ENCODE measurements at places on chromosomes 6 and 20.

DNA sequence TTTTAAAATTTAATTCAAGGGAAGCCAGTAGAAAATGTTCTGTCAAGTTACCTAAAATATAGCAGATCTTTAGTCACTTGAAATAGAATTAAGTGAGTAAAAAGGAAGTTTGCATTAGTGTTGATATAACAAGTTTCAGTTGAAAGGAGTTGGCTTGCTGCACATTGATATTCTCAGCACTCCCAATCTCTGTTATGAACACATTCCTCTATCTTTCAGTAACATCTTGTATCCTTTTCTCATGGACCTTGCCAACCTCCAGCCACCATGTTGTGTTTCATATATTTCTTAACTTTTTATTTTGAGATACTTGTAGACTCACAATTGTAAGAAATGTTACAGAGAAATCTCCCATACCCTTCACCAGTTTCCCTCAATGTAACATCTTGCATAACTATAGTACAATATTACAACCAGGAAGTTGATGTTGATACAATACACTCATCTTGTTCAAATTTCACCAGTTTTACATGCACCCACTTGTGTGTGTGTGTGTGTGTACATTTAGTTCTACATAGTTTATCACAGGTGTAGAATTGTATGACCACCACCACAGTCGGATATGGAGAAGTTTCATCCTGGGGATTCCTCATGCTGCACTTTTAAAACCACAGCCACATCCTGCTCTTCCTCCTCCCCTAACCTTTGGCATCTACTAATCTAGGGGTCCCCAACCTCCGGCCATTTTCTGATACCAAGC is 20.2 kb upstream of the PAQR8 start:
- DNase-seq, result no peak

DNA sequence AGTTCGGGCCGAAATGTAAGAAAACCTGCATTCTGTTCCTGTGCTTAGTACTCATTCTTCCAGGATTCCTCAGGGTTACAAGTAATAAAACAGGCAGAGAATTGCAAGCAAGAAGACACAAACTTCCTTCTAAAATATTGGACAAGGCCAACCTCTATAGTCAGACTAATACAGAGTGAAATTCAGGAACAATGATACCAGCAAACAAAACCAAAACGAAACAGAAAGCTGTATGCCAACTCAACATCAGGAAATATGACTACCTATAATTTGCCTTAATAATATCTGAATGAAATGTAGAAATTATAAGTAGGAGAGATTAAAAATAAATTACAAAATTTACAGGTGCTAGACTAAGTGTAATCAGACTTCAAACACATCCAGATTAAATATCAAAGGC is 238.8 kb downstream of the HIVEP2 start:
- no peak for DNase-seq

DNA sequence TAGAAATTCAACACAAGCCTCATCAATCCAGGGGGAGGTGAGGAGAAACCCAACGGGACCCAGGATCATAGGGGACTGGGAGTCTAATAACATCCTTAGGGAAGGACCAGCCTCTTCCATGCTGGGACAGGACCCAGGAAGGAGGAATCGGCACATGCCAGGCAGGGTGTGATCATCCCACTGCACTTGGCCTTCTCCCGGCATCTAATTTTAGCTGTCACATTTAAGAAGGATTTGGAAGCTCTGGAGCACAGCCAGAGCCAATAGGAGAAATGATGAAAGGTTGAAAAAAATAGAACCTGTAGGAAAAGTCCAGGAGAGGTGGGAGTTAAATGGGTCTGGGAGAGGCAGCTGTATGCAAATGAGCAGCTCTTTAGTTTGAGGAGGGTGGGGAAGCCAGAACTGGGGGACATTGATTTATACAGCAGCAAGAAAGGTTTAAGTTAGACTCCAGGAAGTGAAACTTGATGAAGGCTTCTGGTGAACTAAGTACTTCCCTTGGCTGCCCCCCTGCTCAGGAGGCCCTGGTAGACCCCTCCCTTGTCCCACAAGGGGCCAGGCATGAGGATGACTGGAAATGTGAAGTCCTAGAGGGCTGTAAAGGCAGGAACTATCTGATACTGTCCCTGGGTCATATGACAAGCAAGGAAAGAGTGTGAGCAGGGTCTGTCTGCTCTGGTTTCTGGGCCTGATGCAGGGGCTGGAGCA is 260.3 kb downstream of the LRFN2 start:
- peak; percentile 21 for DNase-seq

- DNase-seq, result no peak
Measured at GRCh38 chr6:139376604-139377218, 2.3 kb upstream of the CITED2 start.

- DNase-seq, result no peak
Measured at GRCh38 chr6:121748376-121748775, 312.9 kb downstream of the GJA1 start.

GRCh38 chr20:59622496-59622895 is 18.2 kb downstream of the PHACTR3 start:
- DNase-seq, result no peak

DNA sequence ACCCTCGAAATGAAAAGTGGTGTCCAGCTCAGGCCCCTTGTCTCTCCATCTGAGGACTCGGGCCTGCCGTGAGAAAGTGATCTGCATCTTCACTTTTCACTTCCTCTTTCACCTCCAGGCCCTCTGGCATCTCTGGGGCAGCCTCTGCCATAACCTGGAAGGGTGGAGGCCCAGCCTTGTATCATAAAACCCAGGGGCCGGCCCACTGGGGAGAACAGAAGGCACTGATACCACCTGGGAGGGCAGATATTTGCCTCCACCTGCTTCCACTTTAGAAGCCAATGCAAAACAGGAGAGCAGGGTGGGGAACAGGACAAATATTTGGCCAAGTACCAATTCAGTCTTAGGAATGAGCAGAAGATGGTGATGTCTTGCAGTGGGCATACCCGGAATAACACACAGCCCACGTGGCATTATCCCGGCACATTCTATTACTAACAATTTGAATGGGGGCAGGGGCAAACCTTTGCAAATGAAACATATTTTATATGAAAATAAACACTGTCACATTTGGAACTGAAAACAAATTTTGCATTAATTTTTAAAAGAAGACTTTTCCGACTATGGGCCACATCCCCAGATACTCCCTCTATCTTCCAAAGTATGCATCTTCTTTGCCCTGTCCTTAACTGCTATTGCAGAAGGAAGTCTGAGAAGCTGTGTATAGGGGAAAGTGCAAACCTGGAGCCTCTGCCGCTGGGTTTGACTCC is 69.2 kb upstream of the TBC1D7 start:
- DNase-seq, result no peak

DNA sequence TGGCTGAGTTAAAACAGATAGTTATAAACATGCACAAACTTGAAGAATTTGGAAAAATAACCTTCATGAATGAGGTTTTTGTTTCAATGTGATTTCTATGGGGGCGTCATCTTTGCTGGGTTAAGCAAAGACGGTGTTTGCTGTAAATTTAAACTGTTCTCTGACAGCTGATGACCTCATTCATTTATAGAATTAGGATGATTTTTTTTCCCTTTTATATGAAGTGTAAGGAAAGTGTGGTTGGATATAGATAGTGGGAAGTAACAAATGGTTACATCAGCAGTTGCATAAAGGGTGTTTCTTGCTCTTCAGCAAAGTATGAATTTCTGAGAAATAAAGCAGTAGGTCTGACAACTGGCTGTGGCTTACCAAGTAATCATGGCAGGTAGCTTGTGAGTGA is 137.2 kb upstream of the CENPW start:
- no peak for DNase-seq

DNA sequence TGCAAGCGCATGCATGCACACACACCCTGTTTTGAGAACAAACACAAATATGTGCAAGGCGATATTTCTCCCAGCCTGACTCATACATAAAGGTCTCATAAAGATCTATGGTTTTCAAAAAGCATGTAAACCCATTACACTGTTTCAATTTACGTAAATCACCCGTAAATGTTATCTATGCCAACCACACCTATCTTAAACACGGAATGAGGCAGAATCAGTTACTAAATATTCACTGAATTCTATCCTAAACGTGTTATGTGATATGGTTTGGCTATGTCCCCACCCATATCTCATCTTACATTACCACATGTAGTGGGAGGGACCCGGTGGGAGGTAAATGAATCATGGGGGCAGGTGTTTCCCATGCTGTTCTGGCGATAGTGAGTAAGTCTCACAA is 621.6 kb downstream of the KIF16B start:
- peak; percentile 23 for DNase-seq

DNA sequence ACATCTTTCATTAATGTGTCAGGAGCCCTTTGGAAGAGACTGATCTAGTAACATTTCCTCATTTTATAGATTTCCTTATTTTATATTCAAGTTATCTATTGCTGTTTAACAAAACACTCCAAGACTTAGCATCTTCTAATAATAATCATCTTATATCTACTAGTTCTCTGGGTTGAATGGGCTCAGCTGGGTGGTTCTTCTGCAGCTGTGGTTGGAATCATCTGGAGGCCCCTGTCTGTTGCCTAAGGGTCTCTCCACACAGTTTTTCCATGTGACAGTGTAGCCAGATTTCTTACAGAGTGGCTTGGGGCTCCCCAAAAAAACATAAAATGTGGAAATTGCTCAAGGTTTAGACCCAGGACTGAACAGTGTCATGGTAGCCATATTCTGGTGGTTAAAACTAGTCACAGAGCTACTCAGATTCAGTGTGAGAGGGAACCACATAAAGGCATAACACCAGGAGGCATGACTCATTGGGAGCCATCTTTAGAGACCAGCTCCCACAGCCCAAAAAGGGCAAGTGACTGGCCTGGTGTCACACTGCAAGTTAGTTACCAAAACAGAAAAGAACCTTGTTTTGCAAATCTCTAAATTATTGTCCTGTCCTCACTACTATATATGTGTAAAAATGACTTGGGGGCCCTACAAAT is 11.5 kb downstream of the SLC2A10 start:
- no peak for DNase-seq

DNA sequence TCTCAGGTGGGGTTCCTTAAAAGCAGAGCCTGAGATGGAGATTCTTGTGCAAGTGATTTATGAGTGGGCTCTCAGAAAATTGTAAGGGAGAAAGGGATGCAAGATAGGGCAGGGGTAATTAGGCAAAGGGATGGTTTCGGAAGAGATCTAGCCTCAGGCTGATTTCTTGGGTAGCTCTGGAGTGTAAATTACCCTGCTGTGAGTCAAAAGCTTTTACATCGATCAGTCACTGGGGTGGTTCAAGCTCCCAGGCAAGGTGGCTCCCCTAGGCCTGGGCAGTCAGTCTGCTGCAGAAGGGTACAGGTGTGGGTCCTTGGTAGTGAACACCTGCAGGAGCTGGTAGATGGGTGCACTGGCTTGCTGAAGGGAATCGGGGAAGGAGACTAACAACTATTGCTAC is 11.1 kb upstream of the PM20D2 start:
- no peak for DNase-seq

DNA sequence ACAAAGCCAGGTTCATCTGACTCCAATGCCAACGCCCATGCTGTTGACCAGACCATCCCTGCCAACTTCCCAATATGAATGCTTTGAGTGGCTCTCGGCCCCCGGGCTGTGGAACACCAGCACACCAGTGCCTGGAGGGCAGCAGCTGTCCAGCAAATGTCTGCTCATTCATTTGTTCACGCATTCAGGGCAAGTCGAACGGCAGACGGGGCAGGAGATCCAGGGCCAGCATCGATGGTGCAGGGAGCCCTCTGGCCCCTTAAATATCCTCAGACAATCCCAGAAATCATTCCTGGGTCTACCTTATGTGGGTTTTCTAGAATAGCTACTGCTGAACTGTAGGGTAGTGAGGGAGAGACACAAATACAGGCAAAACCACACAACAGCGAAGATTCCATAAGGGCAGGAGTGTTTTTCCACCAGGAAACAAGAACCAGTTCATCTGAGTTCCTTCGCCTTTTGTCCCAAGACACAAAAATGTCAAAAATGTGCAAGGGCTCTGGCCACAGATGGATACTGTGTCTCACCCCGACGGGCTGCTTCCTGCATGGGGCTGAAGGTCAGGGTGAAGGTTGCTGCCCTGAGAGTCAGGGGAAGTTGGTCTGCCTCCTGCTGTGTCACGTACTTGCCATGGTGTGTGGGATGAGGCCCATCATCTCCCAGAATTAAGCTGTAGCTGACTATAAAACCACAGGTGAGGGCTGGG is 15.5 kb downstream of the RIPOR3 start:
- DNase-seq, result no peak

- peak; percentile 71 for DNase-seq
Measured at GRCh38 chr6:42742116-42742894, 3.6 kb downstream of the TBCC start.

DNA sequence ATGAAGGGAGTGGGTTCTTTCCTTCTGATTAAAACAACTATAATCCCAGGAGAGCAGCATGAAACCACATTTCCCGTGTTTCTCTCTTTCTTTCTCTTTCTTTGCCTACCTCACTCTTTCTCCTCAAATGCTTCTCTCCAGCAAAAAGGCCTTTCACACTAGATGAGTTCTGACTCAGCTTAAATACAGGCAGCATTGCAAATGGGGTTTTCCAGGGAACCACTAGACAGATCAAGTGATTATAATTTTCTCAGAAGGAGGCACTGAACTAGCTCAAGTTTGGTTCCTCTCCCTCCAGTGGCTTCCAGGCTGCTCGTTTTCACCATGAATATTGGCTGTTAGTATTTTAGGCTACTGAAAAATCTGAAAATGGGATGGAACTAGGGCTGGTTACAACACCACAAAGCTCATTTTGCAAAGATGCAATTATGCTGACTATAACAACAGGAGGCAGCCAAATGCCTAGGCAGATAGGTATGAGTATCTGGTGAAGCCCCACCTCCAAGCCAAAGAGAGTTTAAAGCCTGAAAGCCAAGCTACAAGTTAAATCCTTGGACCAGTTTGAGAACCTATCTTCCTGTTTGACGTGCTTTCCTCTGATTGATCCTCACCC is 260.0 kb downstream of the MMUT start:
- no peak for DNase-seq

DNA sequence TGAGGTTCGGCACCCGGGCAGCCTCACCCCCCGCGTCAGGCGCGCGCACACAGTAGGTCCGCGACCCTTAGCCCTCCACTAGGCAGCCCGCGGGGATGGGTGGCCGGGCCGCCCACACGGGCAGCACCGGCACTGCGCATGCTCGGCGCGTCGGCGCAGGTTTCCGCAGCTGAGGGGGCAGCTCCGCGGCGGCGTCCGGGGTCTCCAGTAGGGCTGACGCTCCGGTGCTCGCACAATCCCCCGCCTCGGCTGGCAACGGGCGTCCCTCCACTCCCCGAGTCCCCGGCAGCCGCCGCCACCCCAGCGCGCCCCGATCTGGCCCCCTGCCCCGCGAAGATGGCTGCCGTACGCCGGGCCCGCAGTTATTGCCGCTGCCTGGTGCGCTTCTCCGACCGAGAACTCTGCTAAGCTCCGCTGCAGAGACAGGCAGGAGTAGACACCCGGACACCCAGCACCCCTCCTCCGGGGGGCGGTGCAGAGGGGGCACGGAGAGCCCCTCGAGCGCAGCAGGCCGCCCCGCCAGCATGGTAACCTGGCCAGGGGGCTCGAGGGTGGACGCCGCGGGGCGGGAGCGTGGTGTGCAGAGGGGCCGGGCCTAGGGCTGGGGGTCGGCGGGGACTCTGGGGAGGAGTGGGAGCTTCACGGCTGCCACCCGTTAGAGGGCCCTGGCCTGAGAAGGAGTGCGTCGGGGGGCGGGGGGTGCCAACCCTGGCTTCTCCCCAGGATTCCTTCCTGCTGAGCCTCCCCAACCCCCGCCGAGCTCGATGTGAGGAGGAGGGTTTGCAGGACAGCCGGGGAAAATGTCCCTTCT is at the start of gene FBXO9:
Gene FBXO9, plus strand, starts transcription at position 139 of the 811 bp plus-strand sequence. Its CDS starts 386 bp downstream, at position 525.
- peak; percentile 75 for DNase-seq

Measured in SK-N-DZ (cell line).